ELF-1 (cell line): ENCODE measurements at places on chromosomes 13 and 19.
A peak's percentile ranks its signal among the peaks of the same experiment; 100 is the strongest.

- no peak for DNase-seq
These were observed 100.8 kb downstream of the COL4A1 start for GRCh38 chr13:110206185-110206584.

DNA sequence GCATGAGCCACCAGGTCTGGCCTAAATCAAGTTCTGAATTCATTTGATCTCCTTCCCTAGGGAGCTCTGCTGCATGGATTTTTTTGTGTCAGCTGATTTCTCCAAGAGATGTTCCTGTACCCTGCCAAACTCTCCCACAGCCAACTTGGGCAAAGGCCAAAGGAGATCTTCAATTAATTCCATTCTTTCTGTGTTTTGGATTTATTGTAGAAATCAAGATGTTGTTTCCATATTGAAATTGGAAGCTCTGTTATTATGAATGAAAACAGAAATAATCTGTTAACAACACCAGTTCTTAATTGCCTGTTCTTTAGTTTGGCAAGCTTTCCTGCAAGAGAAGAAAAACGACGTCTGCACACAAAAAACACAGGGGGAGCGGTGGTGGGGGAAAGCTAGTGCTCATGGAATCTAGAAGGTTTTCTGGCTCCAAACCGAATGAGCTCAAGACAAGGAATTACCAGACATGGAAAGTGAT is 86.5 kb upstream of the ABCC4 start:
- no peak for DNase-seq

GRCh38 chr13:20159646-20160305 is 1.1 kb downstream of the GJA3 start:
- peak; percentile 21 for DNase-seq

DNA sequence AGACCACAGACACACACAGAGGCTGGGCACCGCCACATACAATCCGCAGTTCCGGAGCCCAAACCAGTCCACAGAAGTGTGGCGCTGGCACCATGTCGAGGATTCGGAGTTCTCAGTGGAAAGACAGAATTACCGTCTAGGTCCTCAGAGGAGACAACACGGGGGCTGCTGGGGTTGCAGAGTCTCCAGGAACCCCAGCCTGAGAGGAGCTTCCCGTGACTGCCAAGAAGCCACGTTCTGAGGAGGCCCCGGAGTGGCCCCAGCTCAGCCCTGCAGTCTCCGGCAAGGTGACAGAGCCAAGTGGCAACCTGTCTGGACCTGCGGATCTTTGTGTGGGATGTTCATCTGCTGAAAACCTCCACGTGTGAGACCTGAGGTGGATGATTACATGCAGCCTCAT is 7.3 kb upstream of the ADPRHL1 start:
- DNase-seq: no peak

GRCh38 chr19:34314437-34315313 is 50.3 kb upstream of the GPI start:
- DNase-seq: no peak

DNA sequence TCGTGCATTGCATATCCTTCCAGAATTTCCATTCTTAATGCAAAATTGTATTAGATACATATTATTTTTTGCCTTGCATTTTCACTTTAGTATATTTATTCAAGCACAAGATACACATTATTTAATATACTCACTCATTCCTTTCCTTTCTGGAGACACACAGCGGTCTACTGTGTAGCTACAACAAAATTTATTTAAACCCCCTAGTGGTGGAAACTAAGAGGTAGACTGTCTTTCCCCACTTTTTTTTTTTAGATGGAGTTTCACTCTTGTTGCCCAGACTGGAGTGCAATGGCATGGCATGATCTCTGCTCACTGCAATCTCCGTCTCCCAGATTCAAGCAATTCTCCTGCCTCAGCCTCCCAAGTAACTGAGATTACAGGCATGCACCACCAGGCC is 2040.3 kb upstream of the PCDH20 start:
- no peak for DNase-seq

DNA sequence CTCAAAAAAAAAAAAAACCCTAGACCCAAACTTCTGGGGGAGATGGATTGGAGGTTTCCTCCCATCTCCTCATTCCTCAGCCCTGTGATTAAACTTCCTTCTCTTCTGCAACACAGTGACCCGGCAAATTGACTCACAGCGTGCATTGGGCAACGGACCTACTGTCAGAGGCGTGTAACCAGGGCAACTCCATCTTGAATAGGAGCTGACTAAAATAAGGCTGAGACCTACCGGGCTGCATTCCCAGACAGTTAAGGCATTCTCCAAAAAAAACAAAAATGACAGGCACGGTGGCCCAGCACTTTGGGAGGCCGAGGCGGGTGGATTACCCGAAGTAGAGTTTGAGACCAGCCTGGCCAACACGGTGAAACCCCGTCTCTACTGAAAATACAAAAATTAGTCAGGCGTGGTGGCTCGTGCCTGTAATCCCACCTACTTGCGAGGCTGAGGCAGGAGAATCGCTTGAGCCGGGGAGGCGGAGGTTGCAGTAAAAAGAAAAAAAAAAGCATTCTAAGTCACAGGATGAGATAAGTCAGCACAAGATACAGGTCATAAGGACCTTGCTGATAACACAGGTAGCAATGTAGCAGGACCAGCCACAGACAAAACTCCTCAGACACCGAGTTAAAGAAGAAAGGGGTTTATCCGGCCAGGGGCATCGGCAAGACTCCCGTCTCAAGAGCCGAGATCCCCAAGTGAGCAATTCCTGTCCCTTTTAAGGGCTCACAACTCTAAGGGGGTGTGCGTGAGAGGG is 5.4 kb upstream of the NLRP7 start:
- peak; percentile 71 for DNase-seq

DNA sequence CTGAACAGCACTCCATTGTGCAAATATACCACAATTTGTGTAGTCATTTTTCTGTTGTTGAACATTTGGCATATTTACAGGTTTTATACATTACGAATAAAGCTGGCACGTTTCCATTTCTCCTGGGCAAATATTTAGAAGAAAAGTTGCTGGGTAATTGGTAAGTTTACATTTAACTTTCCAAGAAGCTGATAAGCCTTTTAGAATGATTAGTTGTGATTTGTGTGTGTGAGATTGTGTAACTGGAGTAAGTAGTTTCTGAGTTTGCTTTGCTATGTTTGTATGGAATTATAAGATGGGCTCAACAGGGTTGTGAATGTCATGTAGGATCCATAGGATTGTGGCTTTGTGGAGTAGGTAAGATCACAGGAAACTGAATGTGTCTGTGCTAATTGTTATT is 1.6 kb upstream of the ZNF529 start:
- no peak for DNase-seq

DNA sequence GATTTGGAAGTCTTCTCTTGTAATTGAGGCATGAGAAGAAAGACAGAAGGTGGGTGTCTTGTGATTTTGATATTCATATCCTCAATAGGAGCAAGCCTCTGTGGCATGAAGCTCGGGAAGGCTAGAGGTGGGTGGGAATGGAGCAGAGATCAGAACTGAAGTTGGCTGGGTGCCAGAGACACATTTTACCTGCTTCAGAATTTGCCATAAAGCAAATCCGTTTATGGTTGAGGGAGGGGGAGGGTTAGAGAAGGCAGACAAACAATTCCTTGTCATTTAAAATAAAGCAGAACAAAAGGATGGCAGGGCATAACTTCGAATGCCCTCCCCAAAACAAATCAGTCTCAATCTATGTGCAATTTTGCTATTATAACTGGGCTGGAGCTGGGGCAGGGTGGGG is 305.9 kb downstream of the KLF5 start:
- no peak for DNase-seq
